ENCODE measurements at places on chromosomes 2 and 18. TPM values are rescaled to one million over a fixed set of nuclear protein-coding genes. Genes with fewer than 3 reads are reported as not detected.

DNA sequence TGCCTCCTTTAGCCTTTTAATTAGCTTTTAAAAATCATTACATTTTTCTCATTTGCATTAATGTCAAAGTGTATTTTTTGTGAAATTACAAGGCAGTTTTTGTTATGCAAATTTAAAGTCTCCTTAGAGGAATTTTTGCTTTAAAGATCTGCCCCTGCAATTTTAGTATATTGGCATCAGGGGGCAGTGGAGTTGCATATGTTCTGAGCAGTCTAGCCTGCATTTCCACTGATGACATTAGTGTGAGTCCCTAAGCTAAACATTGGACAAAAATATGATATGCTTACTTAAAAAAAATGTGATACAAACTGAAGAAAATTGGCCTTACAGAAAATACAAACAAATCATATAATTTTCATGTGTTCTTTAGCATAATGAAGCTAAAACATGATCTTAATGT is 426.5 kb downstream of the SLC4A3 start:
- no peaks in the 10 kb centered on the region for H3K27me3 ChIP-seq
- no peak overlapping the region for H3K4me3 ChIP-seq
- H3K36me3 ChIP-seq, result no peaks in the 10 kb centered on the region
- no peaks in the 10 kb centered on the region for H3K4me1 ChIP-seq

- no peaks in the 10 kb centered on the region for H3K36me3 ChIP-seq
- DNase-seq, result no peak
- H3K27ac ChIP-seq, result no peak overlapping the region
- no peak overlapping the region for H3K4me3 ChIP-seq
- H3K4me1 ChIP-seq, result no peaks in the 10 kb centered on the region
Observed at GRCh38 chr18:43314941-43315340, 37.7 kb upstream of the SYT4 start.

The HOXD13 gene
- total RNA-seq, result not detected

GRCh38 chr2:120431386-120432292 is 85.7 kb downstream of the INHBB start:
- H3K27me3 ChIP-seq, result peaks cover 2% of the 10 kb centered on the region
- no peak for DNase-seq
- no peak overlapping the region for H3K27ac ChIP-seq
- H3K4me3 ChIP-seq, result no peak overlapping the region
- no peaks in the 10 kb centered on the region for H3K4me1 ChIP-seq

GRCh38 chr2:103788951-103789350 is 1027.1 kb downstream of the TMEM182 start:
- H3K36me3 ChIP-seq, result no peaks in the 10 kb centered on the region
- H3K27ac ChIP-seq, result no peak overlapping the region
- H3K4me3 ChIP-seq, result no peak overlapping the region

The IL36RN gene
- total RNA-seq, result not detected
